ENCODE measurements at places on chromosomes 2 and 18.

- DNase-seq, result no peak
Measured at GRCh38 chr2:222713002-222713401, 41.5 kb downstream of the MOGAT1 start.

DNA sequence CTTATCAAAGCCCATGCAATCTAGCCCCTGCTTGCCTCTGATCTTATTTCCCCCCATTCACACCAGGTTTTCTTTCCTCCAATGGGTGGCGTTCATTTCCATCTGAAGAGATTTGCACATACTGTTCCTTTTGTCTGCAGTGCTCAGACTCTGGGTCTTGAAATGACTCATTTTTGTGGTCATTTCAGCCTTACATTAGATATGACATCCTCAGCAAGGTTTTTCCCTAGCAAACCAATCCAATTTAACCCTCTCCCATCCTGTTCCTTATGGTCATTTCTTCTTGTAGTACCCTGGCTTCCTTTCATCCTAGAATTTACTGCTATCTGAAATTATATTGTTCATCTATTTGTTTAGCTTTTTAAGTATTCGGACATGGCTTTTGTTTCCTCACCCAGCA, 42.5 kb upstream of the SCN1A start:
- no peak for DNase-seq

- no peak for DNase-seq
Measured at GRCh38 chr2:83081826-83082690, 1377.0 kb downstream of the SUCLG1 start.

DNA sequence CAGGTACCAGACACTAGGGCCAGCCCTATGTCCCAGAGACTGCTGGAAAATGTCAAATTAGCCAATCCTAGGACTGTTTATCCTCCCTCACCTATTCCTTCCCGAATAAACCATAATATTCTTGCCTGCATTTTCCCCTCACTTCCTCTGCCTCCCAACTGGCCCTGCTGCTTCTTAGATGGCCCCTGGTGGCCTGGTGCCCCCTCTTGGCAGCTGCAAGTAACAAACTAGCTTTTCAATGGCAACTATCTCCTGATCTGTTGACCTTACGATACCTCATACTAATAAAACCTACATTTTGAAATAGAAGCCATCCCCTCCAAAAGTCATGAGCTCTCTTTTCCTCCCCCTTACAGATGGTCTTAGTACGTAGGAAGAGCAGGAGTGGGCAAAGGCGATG, 132.0 kb downstream of the ALPK2 start:
- DNase-seq, result no peak

- DNase-seq, result no peak
Measured at GRCh38 chr2:81981585-81981984, 1677.0 kb upstream of the LRRTM1 start.

- DNase-seq, result no peak
Measured at GRCh38 chr2:22002066-22002465, 878.3 kb downstream of the TDRD15 start.

DNA sequence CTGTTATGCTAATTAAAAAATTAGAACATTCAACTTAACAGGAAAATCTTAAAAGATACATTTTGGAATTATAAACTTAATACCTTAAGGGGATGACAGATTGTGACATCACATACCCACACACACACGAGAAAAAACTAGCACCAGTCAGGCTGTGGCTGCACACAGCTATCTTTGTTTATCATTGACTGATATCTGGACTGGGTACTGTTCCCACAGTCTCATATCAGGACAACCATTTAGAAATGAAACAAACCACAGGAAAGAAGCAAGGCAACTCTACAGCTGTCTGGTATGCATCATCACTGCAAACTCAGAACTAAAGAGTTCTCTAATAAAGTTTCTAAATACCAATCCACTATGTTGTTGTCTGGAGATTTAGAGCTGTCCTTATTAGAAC, 210.9 kb upstream of the SMAD7 start:
- no peak for DNase-seq
